ENCODE measurements at places on chromosomes 3 and 15.

- no peak for DNase-seq
Measured at GRCh38 chr3:12136371-12136770, 22.3 kb downstream of the TIMP4 start.

GRCh38 chr3:108354562-108354961, 58.2 kb downstream of the HHLA2 start:
- no peak for DNase-seq

DNA sequence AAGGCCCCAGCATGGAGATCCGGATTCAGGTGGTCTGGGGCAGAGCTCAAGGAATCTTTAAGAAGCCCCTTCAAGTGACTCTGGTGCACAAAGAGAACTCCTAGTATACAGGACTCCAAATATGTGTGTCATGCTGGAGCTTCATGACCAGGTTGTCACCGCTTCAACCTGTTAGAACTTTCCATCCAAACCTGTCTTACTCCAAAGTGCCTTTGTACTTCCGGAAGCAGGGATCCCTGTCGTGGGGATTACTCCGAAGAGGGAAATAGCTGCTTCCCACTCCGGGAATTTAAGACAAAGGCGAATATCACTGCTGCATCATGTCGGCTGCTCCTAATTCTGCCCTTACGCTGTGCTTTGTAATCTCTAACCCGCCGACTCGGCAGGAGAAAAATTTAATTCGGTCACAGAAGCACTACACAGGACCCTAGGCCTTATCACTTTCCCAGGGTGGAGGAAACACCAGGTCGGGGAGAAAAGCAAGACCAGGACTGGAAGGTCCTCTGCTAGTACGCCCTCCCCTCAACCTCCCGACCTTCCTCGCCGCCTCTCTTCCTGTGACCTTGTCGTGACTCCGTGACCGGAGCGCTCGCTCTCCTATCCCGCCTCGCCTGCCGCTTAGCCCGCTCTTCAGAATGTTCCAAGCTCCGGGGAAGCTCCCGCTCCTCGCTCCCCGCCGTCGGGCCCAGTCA, 730 bp downstream of the HIGD1A start:
- peak; percentile 27 for DNase-seq

DNA sequence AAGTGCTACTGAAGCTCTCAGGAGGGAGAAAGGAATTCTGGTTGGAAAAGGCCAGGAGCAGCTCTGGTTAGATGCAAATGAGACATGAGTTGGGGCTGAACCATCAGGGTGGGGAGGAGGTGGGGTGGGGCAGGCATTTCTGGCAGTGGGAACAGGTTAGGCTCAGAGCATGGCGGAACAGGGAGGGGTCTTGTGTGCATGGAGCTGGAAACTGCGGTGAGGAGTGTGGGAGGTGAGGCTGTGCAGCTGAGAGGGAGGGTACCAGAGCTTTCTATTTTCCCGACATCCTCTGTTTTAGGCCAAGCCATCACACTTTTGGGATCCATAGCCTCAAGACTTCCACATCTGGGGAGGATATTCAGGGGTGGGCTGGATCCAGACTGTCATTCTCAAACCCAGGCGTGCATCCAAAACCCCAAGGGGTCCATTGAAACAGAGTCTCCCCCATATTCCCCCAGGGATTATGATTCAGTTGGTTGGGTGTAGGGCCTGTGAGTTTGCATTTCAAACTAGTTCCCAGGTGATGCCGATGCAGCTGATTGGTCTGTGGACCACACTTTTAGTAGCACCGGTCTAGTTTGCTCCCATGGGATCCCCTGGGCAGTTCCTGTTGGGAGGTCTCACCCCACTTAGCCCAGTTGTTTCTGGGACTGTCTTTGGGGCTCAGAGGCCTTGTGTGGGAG, 100.9 kb upstream of the TLE3 start:
- no peak for DNase-seq

DNA sequence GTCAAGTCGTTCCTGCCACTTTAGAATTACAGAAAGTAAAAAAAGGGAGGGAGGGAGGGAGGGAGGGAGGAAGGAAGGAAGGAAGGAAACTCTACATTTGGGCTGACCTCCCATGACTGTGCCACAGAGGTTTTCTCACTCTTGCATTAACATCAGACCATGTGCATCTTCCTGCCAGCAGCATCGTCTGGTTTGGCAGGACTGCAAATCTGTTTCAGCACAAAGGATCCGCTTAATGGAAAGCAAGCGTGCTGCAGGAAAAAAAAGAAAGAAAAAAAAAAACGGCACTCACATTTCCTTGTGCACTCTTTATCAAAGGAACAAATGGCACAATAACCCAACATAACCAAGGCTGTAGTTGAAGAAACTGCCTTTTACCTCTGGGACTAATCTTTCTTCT, 148.8 kb upstream of the HES1 start:
- DNase-seq: no peak

GRCh38 chr3:169179722-169180121, 483.8 kb downstream of the MECOM start:
- DNase-seq: no peak

DNA sequence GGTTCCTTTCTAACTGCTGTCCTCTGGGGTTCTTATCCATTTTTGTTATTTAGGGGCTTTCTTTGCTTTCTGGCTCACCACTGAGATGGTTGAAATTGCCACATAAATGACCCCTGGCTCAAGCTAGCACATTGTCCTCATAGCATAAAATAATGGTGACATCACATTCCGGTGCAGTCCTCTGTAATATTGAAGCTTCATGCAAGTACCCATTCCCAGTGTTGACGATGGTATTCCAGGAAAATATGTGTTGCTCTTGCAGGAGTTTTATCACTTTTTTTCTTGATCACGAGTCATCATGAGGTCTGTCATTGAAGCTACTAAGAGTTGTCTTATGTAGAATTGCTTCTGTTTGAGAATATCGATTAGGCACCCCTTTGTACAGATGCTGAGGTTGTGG, 56.1 kb downstream of the CRTC3 start:
- DNase-seq: no peak

DNA sequence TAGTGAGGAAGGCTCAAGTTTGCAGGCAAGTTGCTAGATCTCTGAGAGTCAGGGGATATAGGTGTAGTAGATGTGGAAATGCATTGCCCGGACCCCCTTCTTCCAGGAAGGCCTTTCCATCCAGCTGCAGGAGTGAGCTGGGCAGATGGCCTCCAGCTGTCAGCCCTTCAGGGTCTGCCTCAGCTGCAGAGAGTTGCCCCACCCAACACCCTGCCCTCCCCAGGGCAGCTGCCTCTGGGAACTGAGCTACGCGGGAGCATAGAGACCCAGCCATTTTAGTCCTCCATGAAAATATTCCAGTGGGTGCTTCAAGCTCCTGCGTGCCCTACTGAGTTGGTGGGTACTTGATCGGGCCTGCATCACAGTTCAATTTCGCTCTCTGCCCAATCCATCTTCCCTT, 29.6 kb downstream of the SPG21 start:
- DNase-seq: no peak

DNA sequence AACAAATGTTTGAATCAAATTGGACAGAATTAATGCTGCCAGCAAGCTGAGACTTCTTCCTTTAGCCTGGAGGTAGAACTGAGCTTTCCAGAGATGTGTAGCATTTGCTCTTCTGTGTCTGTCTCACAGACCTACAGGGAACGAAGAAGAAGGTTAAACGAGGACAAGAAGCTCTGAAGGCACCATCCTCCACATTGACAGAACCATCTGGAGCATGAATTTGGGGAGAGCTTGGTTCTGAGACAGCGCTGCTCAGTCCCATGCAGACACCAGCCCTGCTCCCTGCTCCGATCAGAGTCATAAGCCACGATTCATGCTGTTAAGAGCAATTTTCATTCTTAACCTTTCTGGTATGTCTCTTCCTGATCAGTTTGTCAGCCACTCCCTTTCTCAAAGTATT, 7.7 kb upstream of the KY start:
- no peak for DNase-seq

- no peak for DNase-seq
Measured at GRCh38 chr3:21691036-21691435, 60.0 kb downstream of the ZNF385D start.

DNA sequence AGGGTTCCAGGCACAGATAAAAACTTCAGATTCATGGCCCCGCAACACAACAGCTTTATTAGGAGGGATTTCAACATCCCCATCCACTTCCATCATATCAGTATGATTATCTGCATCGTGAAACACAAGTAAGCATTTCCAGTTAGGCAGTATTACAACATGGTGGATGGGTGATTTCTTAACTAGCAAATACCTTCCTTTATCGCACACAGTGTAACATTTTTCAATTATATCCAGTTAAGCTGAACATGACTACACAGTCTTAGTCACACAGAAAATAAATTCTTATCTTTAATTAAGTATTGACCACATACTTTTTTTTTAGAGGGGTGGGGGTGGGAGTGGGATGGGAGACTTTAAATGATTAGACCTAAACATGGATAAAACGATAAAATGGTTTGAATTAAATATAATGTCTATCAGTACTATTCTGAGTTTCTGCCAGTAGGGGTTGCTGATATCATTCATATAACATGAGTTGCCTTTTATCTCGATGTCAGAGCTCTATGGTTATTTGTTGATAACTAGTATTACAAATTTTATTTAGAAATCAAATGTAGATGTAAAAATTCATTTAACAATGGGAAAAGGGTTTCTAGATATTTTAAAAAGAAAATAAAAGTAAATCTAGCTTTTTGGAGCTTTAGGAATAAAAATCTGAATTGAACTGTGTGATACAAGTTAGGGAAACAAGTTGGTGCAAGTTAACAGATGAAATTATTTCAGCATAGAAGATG, 146.6 kb downstream of the TBL1XR1 start:
- no peak for DNase-seq

- DNase-seq: no peak
Measured at GRCh38 chr15:53833134-53833624, 73.7 kb upstream of the WDR72 start.

DNA sequence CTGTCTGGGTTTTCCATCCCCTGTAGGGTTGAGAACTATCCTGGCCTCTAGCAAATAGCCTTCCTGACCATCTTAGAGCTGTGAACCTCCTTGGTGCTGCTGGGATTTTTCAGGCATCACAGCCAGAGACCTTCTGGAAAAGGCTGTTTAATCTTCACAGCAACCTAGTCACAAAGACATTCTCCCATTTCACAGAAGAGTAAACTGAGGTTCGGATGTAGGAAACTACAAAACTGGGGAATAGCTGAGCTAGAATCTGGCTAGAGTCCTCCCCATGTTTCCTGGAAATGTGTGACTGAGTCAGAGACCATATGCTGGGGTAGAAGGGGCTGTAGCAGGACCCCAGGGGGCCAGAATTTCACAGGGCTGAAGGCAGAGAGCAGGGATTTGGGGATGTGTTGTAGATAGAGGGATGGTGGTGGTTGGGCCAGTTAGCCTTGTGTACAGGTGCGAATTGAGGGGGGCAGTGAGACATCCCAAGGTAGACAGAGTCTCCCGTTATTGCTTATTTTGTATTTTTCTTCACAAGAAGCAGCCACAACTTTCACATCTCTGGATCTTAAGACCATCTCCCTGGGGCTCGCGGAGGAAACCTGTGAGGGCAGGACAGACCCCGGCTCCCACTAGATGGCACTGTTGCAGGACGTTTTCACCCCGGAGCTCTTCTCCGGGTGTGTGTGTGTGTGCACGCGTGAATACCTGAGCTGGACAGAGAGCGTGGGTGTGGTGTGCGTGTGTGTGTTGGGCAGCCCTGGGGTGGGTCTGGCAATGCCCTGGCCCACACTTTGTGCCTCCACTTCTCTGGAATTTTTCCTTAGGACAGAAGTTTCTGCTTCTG, 66.9 kb upstream of the PRR23C start:
- DNase-seq: peak; percentile 62

DNA sequence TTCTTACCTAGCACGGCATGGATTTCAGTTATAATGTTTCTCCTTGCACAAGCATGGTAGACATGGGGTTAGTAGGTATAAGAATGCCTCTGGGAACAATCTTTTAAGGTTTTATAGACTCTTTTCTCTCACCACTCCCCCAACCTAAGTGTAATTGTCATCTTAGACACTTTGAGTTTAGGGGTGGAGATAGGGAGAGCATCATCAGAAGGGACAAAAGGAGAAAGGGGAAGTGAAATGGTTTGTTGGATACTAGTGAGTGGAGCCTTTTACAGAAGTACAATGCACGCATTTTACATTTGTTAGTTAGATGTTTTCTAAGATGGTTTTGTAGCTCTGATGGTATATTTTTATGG, 189.2 kb downstream of the TP63 start:
- DNase-seq: no peak

DNA sequence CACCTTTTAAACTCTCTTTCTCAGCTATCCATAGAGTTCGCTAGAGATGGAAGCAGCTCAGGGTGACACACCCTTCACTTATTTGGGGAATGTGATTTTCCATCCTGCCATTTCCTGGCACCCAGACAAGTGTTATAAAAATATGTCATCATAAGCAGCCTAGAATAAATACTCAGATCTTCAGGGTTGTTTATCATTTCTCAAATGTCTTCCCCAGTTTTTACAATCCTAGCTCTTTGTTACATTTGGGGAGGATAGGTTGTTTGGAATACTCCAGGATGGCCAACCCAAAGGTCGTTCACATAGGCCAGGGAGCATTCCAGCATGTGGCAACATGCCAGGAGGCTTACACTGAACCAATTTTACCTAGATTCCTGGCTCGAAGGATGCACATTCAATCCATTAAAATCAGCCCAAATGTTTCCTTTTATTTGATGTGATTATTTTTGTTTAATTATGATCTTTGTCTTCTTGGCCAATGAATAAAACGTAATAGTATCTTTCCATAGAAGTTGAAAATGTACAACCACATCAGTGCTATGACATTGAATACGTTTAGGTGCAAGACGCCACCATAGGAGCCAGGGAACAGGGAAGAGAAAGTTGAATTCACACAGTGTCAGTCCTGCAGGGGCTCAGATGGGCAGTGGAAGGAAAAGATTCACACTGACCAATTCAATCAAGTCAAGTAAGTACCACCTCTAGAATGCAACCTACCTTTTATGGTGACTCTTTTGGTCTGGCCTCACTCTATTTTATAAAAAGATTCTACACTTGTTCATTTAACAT, 537.7 kb upstream of the MDFIC2 start:
- no peak for DNase-seq

GRCh38 chr3:71130471-71131374, 452.8 kb downstream of the FOXP1 start:
- DNase-seq: peak; percentile 49

DNA sequence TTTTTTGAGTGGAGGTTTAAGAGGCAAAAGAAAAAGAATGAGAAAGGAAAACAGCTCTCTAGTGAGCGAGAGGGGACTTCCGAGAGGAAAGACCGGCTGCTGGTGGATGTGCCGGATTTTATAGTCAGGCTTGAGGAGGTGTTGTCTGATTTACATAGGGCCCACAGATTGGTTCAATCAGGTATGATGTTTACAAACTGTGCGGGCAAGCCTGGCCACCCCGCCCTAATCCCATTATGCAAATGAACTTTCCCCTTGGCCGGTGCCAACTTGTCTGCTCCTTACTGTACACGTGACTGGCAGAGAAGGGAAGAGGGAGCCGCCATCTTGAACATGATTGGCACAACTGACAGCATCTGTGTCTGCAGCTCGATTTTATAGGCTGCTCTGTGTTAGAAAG, 44.7 kb downstream of the FAM43A start:
- DNase-seq: no peak

GRCh38 chr15:52682200-52682599, 3.0 kb upstream of the ATOSA start:
- DNase-seq: no peak

- DNase-seq: no peak
Measured at GRCh38 chr3:59407425-59407824, 357.6 kb upstream of the CFAP20DC start.

All from stimulated activated CD4-positive, alpha-beta T cell treated with anti-CD3 and anti-CD28 coated beads, Interleukin-2, amount 100 ng/mL, for 48 hours (primary cell).